ENCODE measurements at places on chromosomes 11 and 22.

DNA sequence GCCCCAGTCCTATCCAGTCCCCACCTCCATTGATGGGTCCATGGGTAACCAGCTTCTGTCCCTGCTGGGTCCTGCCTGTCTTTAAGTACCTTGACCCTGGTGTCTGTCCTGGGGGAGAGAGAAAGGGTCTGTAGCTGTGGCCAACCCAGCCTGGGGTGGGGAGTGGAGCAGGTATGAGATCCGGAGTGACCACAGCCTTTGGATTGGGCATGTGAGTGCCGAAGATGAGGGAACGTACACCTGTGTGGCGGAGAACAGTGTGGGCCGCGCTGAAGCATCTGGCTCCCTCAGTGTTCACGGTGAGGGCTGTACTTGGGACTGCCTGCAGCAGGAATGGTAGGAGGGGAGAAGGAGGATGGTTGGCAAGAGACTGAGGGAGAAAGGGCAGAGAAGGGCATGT, 5.2 kb downstream of the ROBO3 start:
- no peak for DNase-seq

DNA sequence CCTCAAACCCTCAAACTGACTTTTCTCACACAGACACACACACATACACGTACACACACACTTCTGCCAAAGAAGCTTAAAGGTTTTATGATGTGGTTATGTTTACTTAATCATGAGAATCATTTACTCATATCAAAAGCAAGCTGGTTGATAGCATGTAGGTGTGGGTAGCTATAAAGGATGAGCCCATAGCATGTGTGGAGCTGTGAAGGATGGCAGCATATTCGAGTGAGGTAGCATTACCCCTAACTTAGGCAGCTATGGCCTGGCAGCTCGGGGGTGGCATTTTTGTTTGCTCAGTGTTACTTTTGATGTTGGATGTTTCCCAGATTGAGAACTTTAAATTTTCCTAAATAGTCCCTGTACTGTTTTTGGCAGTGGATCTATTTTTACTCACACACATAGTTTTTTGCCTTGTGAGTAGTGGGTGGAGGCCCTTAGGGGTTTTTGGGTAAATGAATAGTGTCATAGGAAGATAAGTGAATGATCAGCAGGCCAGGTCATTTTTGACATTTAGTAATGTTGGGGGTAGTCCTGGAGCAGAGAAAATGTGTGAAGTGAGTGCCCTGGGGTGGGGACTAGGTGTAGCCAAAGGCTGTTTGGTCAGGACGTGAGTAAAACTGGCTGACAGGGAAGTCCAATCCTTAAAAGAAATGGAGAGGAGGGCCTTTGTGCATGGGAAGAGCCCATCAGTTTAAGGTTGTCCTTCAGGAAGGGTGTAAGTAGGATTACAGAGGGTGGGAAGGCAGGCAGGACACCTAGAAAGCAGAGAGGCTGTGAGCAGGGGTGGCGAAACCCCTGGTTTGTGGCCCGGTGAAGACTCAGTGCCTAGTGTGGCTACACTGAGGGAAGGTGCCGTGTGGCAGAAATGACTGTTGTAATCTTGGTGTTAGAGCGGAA, 7.1 kb downstream of the YWHAH start:
- DNase-seq: no peak

GRCh38 chr22:48049116-48049515, 1286.7 kb downstream of the TBC1D22A start:
- no peak for DNase-seq

- DNase-seq: no peak
Observed at GRCh38 chr11:75616281-75616680, 52.6 kb downstream of the MAP6 start.

DNA sequence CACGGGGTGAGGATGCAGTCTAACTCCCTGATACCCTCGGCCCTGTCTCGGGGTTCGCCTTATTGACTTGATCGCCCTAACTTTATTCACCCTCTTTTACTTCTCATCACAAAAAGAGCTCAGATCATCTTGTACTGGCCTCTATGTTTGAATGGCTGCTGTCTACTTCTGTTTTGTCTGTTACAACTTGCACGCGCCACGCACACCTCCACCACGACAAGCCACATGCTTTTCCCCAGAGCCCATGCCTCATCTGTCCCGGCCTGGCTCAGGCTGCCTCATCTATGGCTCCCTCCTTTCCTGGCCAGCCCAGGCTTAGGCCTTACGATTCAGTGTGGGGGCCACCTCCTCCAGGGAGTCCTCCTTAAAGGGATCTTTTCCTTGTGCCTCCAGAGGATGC, 180.9 kb downstream of the EFCAB6 start:
- no peak for DNase-seq
